ENCODE measurements at places on chromosomes 2 and 18. TPM values are rescaled to one million over a fixed set of nuclear protein-coding genes. Genes with fewer than 3 reads are reported as not detected.

PDCD1 gene
- 1.4 TPM for total RNA-seq

- no peak for DNase-seq
These were observed 151.1 kb upstream of the CAPN13 start for GRCh38 chr2:30958193-30958917.

PSMG2 gene
- total RNA-seq = 61.9 TPM

GRCh38 chr2:236993-237539, 26.8 kb downstream of the SH3YL1 start:
- no peak for DNase-seq

- no peak for DNase-seq
These were observed 912 bp upstream of the LAPTM4A start for GRCh38 chr2:20052229-20052851.

DNA sequence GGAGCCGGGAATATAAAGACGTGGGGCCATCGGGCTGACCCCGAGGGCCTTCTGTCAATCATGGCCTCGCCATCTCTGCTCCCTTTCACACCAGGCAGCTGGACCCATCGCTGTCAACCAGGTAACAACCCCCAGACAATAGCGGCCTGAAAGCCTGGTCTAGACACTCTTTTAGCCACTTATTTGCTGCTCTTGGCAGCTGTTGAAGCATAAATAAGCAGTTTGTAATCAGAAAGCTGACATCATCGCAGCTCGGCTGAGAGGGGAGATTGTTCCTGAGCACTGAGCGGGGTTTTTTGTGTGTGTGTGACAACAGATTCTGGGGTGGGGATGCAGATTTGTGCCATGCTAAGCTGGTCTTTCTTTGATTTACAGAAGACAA, 423.6 kb upstream of the POU3F3 start:
- DNase-seq = no peak

GRCh38 chr2:146129231-146129630, 1609.3 kb upstream of the ZEB2 start:
- DNase-seq = no peak

- no peak for DNase-seq
These were observed 238.8 kb downstream of the LDLRAD4 start for GRCh38 chr18:13457327-13457726.

RBM44 gene
- total RNA-seq = 1.1 TPM

- DNase-seq = no peak
These were observed 65.0 kb downstream of the ROCK2 start for GRCh38 chr2:11279398-11279797.

GREB1 gene
- 0.39 TPM for total RNA-seq

GRCh38 chr2:216721141-216721540, 25.8 kb upstream of the IGFBP5 start:
- DNase-seq = no peak

DNA sequence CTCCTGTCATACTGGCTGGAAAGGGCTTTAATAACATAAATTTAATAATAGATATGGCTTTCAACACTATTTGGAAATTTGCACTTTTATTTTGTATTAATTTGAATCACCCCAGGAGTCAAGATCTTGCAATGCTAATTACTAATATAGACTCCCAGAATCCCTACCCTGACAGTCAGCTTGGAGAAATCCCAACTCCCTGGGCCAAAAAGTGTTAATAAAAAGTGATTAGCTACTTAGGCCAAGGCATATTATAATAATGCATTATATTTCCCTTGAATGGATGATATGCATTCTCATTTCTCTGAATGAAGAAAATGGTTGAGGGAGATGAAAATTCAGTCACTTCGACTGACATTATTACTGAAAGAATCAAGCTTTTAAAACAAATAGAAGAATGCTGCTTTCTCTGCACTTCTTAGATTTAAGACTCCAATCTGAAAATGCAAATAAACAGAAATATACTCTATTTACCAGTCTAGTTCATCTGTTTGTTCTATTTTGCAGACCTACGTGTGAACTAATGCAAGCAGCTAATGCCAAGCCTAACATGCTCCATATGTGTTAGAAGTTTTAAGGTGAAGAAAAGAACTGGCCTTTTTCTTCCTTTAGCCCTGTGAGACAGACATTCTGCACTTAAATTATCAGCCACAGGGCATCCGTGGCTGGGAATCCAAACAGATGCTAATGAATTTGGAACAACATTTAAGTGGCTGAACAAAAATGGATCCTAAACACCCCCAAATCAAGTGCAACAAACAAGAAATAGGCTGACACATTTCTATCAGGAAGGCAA, 33.9 kb upstream of the INSIG2 start:
- DNase-seq = no peak

SPEG gene
- 4.2 TPM for total RNA-seq

- DNase-seq = peak; percentile 64
These were observed 55.7 kb downstream of the LRRFIP1 start for GRCh38 chr2:237682856-237683670.

DNA sequence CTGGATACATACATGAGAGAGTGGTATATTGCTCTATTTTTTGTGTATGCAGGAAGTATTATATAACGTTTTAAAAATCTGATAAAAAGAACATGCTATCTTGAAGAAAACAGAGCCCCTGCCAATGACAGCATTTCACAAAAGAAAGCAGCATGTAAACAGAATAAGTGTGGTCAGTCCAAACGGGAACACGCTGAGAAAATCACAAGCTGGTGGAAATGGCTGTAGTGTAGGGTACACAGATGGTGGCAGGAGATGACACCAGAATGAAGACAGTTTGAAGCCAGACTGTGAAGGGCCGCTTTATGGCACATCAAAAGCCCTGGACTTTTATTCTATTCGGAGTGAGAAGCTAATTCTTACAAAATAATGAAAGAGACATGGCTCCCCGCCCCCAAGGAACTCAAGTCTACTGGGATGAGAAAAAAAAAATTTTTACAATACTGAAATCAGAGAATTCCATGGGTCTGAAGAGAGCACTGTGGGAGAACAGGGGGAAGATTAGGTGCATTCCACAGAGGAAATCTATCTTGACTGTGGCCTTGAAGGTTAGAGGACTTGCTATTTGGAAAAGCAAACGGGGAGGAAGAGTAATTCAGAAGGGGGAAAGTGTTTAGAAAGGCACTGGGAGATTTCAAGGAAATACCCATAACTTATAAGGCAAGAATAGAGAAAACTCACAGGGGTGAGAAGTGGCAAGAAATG, 217.7 kb upstream of the SMAD7 start:
- no peak for DNase-seq

DNA sequence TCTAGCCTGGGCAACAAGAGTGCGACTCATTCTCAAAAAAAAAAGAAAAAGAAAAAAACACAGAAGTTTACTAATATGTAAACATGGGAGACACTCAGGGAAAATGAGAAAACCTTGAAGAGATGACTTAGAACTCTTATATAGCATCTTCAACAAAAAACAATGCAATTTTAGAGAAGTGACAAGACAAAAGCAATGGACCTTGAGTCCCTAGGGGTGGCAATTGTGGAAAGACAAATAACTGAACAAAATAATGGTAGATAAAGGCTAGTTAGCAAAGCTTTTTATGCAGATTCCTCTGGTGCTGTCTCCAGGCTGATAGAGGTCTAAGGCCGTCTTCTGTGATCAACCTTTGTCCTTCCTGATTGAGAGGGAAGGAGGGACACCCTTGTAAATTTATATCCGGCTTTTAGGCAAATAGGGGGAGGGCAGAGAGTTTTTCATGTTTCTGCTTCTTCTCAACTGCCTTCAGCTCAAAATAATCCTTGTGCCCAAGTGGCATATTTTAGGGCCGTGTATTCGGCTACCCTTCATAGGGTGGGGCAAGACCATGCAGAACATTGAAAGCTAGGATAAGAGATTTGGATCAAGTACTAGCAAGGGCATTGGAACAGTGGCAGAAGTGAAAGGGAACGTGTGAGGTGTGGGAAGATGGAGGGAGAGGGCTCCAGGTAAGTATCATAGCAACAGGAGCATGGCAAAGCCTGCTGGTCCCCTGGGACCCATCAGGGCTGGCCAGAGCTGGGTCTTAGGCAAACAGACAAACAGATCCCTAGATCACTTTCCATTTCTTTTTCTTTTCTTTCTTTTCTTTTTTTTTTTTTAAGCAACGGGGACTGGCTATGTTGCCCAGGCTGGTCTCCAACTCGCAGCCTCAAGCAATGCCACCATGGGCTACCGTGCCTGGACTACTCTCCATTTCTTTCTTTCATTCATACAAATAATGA, 116.2 kb upstream of the STPG4 start:
- DNase-seq = no peak

- no peak for DNase-seq
These were observed 41.7 kb upstream of the RND3 start for GRCh38 chr2:150528861-150529801.

DNA sequence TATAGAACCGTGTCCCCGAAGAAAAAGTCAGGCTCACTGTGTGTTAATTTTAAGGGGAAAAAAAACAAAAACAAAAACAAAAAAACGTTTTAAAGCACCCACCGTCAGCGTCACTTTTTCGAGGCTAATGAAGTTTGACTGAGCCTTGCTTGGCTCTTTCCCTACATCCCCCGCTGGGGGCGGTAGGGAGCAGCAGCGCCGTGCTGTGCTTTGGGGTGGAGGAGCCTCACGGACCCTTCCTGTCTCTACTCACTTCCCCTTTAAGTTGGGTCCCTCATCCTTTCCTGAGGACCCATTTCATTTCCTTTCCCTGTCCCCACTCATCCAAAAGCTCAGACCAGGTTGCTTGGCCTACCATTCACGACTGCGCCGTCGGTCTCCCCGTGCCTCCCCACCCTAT, 82.8 kb upstream of the RPL31 start:
- no peak for DNase-seq

GRCh38 chr2:238879043-238879442, 31.2 kb downstream of the TWIST2 start:
- no peak for DNase-seq

GRCh38 chr2:105329561-105330495, at the start of gene TGFBRAP1:
TSS of gene TGFBRAP1 (minus strand) at chr2:105329735. CDS start at chr2:105308301, 21,434 bp downstream.
- peak; percentile 56 for DNase-seq

DNA sequence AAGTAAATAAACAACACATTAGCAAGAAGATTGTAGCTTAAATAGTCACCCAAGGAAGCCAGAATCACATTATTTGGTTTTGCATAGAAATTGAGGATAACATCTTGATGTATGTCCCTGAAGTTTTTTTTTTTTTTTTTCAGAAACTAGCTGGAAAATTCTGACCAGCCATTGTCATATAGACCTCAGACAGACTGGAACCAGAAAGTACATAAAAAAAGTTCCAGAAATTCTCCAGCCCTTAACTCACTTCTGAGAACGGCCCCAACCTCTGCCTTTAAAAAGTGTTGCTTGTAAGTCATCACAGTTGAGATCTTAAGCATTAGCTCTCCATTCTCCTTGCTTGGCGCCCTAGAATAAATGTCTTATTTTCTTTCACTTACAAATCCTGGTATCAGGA, 350.5 kb downstream of the CCDC85A start:
- no peak for DNase-seq

DNA sequence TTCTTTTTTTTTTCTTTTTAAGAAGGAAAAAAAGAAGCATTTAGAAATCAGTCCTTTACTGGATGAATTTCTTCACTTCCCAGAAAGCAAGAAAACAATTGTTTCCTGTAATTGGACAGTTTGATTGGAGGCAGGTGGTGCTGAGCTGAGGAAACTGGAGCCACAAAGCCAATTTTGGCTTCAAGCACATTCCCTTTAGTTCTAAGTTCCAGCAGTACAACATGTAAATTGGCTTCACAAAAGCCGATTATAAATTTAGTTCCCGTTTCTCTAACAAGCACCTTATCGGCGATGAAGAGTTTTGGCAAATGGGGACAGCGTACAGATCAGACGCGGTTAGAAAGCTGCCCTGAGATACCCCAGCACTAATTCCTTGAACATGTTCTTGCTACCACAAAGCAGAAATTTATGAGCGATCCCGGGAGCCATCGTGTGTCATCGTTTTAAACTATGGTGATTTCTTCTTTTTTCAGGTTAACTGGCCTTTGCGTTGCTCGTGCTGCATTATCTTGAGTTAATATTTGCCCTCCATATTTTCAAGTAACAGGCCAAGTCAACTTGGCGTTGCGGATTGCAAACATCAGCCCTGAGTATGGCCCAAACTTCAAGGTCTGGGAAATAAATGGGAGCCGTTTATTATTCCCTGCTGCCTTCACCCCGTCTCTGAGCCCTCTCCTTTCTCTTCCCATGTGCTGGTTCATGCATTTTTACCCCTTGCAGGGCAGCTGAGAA, 190.4 kb upstream of the ID2 start:
- no peak for DNase-seq

DNA sequence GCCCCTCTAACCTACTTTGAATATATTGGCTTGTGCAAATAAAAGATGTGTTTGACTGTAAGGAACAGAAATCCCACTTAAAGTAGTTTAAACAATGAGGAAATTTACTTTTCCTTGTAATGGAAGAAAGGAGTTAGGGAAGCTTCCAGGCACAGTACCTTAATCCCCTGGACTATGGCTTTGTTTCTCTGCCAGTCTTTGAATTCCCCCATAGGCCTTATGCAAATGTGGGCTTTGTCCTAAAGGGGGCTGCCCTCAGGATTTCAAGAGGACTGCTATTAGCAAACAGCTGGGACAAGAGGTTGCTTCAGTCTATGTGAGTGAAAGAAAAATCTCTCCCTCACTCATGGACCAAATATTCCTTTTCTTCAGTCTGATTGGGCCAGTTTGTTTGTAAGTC, 255.1 kb upstream of the THSD7B start:
- no peak for DNase-seq

PSMA8 gene
- total RNA-seq = not detected

DNA sequence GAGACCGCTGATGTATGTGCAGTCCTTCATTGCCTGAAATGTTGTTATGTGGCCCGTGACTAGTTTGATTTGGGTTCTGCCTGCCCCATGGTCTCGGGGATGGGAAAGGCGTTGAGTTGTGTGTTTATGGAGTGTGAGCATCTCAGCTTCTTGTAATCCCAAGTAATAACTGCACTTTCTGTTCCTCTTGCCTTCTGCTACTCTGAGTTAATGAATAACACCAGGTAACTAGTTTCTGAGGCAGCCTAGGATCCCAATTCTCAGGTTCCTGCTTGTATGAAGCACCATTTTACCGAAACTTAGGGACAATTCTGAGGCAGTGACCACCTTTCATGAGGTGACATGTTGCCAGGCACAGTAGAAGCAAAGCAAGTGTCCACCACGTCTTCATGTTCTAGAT, 170.0 kb downstream of the ALK start:
- no peak for DNase-seq

DNA sequence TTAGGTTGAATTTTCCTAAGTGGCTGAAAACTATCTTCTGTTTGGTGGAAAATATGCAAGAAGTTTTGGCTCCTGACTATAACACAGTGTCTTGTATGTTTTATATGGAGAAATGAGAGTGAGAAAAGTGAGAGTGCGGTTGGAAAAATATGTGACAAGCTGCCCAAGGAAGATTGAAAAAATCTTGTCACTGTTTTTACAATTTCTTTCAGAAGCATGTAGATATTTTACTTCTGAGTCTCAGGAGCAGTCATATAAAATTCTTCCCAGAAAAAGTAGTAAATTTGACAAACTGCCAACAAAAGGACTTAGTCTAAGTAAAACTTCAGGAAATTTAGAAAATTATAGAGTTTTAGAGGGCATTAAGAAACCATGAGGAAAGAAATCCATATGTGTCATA, 19.4 kb upstream of the RMND5A start:
- DNase-seq = no peak

ALPP gene
- total RNA-seq = 4.8 TPM

- DNase-seq = no peak
These were observed 91.3 kb upstream of the RAB27B start for GRCh38 chr18:54736981-54737380.

- no peak for DNase-seq
These were observed 43.2 kb upstream of the CABLES1 start for GRCh38 chr18:23092121-23092520.

All from upper lobe of left lung (tissue), 6 donors.